IMR-90 (cell line): ENCODE measurements at places on chromosomes 4 and X. TPM values are rescaled to one million over a fixed set of nuclear protein-coding genes. Genes with fewer than 3 reads are reported as not detected.
A peak's percentile ranks its signal among the peaks of the same experiment; 100 is the strongest.

Gene MAGEA8
- not detected in 2 replicates for total RNA-seq

Gene TASL
- total RNA-seq, result not detected in 2 replicates

- DNase-seq, result no peak
- H3K36me3 ChIP-seq, result peaks cover 2% of the 10 kb centered on the region; the same call in 1 of the 2 replicates
- H3K27ac ChIP-seq, result peak overlapping the region; percentile 91; the same call in 1 of the 2 replicates
- H3K27me3 ChIP-seq, result no peaks in the 10 kb centered on the region
These were observed 114.8 kb downstream of the STOX2 start for GRCh38 chr4:184019667-184020623.

DNA sequence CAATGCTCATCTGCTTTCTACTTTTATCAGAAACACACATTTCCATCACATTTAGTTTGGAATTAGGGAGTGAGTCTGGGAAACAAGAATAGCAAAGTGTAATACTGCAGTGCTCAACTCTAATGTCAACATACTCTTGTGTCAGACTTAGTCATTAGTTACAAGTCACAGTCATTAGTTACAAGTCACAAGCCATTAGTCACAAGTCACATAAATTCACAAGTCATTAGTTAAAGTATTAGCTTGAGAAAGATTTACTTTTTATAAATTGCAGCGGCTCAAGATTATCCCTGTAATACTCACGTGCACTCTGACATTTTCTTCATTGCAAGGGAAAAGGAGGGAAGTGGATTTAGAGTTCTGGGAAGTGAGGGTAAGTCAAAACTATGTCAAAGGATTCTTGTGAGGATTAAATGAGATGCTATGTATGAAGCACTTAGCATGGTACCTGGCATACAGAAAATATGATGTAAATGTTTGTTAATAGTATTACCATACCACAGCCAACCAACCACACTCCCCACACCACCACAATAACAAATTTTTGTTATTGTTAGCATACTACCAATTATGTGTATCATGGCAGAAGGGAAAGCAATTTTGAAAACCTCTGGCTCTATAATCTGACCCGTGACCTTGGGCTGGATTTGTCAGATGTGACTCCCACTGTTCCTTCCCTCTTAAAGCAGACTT is 116.6 kb downstream of the ARHGAP24 start:
- H3K4me1 ChIP-seq, result no peaks in the 10 kb centered on the region
- no peaks in the 10 kb centered on the region for H3K27me3 ChIP-seq
- DNase-seq, result no peak
- H3K27ac ChIP-seq, result no peak overlapping the region
- no peak overlapping the region for H3K4me3 ChIP-seq
- H3K36me3 ChIP-seq, result no peaks in the 10 kb centered on the region

Gene APLN
- total RNA-seq, result under 0.01 and 0.18 TPM in 2 replicates
